ENCODE measurements at places on chromosomes 3 and 15.

GRCh38 chr3:50811893-50812292 is 137.2 kb downstream of the DOCK3 start:
- no peak for DNase-seq

DNA sequence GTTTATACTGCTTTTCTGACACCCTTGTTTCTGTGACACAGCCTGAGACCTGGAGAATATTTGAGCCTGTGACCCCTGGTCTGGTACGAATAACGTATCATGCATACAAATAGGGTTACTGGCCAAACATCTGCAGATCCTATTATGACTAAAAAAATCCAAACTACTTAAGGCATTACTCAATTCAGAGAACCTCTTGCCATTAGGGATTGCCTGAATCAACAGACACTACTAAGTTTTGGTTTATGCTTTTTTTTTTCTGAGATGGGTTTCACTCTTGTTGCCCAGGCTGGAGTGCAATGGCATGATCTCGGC is 35.4 kb downstream of the OSBPL10 start:
- DNase-seq, result no peak

- no peak for DNase-seq
Measured at GRCh38 chr3:29789686-29790085, 508.8 kb downstream of the RBMS3 start.

GRCh38 chr15:89780601-89781000 is 4.5 kb downstream of the MESP2 start:
- no peak for DNase-seq

Measured in naive B cell (primary cell).